ENCODE measurements at places on chromosomes 7 and 10.

GRCh38 chr10:326350-326749 lies 191.1 kb downstream of the ZMYND11 start:
- no peak for DNase-seq

GRCh38 chr7:138935465-138936011 lies 45.7 kb downstream of the KIAA1549 start:
- no peak for DNase-seq

GRCh38 chr10:43176271-43176670 lies 38.0 kb downstream of the CSGALNACT2 start:
- no peak for DNase-seq

DNA sequence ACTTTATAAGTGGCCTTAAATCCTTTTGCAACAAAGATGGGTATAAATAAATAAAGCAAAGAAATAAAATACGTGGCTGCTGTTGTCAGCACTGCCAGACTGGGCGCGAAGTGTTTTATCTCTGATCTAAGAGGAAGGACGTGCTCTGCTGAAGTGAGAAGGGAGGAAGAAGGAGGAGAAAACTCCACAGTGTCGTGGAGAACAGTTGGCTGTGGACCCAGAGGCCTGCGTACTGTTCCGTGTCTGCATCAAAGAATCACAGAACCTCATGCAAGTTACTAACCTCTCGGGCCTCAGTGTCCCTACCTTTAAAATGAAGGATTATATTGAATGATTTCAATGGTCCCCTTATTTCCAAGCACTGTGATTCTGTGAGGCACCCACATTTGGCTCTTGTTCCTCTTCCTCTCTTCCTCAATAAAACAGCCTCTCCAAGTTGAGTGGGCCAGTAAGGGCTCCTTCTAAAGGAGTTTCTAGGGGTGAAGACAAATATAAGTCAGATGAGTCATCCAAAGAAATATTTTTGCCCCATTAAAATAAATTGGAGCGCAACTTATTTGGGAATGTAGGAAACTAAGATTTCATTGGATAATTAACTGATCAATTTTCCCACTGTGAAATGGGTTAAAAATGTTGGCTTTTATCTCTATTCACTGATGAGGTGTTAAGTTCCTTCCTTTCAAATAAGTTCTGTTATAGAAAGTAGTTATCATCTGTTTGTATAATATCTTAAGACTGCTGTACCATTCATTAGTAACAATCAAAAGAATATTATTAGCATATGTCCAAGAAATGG lies 126.9 kb upstream of the EFCAB10 start:
- DNase-seq = no peak

DNA sequence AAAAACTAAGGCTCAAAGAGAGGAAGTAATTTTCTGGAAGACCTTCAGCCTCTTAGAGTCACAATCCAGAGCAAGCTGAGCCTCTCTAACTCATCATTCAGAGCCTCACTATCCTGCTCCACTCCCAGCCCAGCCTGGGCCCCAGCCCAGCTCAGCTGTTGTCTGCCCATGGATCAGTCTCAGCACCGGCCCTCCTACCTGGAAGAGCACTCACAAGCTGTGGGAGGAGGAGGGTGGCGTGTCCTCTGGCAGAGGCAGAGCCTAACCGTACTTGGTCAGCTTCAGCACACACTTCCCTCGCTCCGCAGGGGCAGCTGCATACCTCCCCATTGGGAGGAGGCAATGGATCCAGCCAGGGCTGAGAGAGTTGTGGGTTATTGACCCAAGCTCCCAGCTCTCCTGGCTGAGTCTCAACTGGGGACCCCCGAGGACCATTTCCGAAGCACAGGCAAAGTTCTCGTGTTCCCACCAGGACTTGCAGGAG lies 66.7 kb upstream of the GPR26 start:
- DNase-seq = no peak
